Karpas-422 (cell line): ENCODE measurements at places on chromosomes 5 and 9. TPM values are rescaled to one million over a fixed set of nuclear protein-coding genes. Genes with fewer than 3 reads are reported as not detected.

GRCh38 chr5:15234366-15234765 lies 265.6 kb upstream of the FBXL7 start:
- no peak for DNase-seq

DNA sequence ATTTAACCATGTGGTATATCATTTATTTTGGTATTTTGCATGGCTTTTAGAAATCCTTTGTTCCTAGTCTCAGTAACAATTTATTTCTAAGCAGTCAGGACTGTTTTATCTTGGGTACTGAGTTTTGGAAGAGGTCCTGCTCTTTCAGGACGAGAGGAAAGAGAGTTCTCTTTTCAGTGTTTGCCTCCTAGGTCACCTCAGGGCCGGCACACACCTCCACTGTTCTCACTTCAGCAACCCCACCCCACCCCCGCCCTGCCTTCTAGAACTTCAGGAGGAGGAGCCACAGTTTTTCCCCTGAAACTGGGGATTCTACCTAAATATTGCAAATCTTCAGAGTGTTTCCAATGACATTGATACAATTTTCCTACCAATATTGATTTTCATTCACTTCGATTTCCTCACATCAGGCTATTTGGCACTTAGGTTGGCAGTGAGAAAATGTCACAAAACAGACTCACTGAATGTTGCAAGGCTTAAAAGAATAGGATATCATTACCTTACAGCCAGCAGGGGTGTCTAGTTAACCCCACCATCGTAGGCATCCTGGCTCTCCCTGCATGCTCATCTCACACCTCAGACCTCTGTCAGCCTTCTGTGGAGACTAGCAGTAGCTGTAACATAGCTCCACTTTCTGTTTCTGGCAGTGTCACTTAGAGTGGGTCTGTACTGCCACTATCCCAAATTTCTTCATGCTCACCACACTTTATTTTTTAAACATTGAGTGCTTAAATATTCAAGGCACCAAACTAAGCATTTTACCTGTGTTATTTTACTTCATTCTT lies 5.4 kb downstream of the IGIP start:
- no peak for DNase-seq

DNA sequence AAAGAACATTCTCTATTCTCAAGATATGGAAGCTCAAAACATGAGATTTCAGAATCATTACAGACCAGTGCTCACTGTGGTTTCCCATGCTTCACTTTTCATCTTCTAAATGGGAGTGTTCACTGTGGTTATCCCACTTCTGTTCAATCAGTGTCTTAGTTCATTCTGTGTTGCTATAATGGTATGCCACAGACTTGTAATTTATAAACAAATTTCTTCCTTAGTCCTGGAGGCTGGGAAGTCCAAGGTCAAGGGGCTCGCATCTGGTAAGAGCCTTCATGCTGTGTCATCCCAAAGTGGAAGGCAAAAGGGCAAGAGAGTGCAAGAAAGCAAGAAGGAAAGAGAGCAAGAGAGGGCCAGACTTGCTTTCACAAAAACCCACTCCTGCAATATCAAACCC lies 146.3 kb downstream of the TTC39B start:
- DNase-seq, result no peak

- no peak for DNase-seq
Observed at GRCh38 chr5:158737536-158738027, 362.1 kb downstream of the EBF1 start.

GRCh38 chr5:177388521-177389052 lies 4.4 kb downstream of the SLC34A1 start:
- no peak for DNase-seq

- no peak for DNase-seq
Observed at GRCh38 chr5:93658044-93658443, 75.0 kb downstream of the NR2F1 start.

GRCh38 chr5:141875022-141875740 lies 3.0 kb downstream of the PCDH1 start:
- no peak for DNase-seq

DNA sequence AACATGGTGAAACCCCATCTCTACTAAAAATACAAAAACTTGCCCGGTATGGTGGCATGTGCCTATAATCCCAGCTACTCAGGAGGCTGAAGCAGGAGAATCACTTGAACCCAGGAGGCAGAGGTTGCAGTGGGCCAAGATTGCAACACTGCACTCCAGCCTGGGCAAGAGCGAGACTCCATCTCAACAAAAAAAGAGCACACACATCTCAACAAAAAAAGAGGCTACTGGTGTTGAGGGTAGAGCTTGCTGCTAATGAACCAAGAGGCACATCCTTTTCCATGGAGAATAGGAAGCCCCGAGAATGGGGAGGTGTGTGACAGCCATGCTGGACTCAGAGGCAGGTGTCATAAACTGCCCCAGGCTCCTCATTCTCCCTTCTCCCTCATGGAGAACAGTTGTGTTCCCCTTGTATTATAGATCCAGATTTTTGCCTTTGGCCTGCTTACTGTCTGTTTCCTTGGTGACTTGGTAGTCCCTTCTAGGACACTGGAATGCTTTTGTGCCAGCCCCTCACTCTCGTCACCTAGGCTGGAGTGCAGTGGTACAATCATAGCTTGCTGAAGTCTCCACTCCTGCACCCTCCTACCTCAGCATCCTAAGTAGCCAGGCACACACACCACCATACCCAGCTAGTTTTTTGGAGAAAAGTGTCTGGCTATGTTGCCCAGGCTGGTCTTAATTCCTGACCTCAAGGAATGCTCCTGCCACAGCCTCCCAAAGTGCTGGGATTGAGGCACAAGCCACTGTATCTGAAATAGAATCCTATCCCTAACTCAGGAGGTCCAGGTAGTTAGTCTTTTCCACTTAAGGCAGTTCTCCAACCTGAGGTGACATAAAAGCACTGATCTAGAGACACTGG lies 5.1 kb downstream of the RPL12 start:
- peak; percentile 69 for DNase-seq

GRCh38 chr5:80037366-80037765 lies 2.2 kb downstream of the THBS4 start:
- peak; percentile 92 for DNase-seq

- no peak for DNase-seq
Observed at GRCh38 chr5:93674866-93675459, 66.4 kb downstream of the POU5F2 start.

- DNase-seq, result no peak
Observed at GRCh38 chr9:116466271-116467235, 220.6 kb upstream of the TRIM32 start.

DNA sequence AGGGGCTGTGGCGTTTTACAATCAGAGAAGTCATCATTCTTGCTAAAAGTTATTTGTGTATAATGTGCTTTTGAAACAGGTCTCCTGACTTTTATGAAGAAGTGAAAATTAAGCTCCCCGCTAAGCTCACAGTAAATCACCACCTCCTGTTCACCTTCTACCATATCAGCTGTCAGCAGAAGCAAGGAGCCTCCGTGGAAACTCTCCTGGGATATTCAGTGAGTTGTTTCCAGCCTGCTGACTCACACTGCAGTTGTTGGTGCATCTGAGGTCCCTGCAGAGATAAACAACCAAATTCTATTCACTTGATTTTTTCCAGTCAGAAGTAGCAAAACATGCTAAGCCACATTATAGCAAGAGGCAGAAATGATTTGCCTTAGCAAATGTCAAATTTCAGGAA lies 156.7 kb downstream of the DOCK8 start:
- DNase-seq, result no peak

DNA sequence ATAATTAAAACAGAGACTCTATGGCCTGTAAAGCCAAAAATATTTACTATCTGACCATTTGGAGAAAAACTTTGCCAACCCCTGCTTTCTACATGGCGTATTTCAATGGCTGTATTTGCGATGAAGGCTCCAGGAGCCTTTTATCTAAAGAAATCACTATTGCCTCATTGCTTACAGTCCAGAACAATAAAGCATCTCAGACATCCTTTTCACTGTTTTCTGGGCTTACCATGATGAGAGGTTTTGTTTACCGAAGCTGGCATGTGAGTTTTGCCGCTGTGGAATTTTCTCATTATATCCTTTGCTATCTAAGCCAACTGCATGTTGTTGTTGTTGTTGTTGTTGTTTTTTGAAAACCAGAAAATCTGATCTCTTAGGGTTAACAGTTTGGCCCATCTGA lies 13.9 kb downstream of the PALM2AKAP2 start:
- no peak for DNase-seq

DNA sequence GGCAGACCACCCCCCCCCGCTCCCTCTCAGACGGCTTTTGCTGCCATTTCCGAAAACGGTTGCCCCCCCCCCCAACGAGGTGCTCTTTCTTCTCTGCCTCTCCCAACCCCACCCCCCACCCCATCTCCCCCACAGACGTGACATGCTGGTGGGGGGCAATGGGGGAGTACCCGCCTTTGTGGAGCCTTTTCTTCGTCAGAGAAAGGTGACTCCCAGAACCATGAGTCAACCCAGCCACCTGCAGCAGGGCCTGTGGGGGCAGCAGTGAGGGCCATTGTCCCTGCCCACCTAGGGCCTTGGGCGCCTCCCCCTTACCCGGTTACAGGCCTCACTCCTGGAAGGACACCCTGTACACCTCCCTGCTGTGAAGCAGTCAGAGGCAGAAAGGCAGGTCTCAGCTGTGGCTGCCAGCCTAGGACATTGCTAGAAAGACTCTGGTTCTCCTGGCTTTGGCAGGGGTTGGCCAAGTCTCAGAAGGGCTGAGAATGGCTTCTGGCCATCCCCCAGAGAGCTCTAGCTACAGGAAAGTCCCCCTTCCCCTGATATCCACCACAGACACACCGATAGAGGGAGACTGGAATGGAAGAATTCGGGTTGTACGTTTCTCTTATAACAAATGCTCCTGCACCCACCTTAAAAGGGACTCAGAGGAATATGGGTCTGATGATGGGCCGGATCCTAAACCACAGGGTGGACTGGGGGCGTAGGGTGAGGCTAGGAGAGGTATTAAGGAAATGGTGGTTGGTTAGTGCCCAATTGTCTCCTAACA lies 2.2 kb downstream of the DNAJB5 start:
- peak; percentile 55 for DNase-seq

- DNase-seq, result no peak
Observed at GRCh38 chr9:114791736-114792135, 14.1 kb downstream of the TNFSF15 start.

- DNase-seq, result no peak
Observed at GRCh38 chr5:34857161-34857560, 18.2 kb downstream of the TTC23L start.

DNA sequence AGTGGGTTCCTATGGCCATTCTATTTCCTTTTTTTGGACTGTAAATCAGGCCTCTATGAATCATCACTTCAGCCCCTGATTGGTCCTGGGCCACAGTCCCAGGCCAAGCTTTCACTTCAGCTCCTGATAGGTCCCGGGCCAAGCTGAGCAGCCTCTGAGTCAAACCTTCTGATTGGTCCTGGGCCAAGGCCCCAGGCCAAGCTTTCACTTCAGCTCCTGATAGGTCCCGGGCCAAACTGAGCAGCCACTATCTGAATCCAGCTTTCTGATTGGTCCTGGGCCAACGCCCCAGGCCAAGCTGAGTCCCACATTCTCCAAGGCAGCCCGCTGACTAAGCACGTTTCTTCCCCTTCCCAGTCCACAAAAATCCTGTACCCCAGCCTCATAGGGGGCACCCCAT lies 1972.9 kb upstream of the ACO1 start:
- DNase-seq, result no peak

- DNase-seq, result no peak
Observed at GRCh38 chr5:180395540-180396274, 42.6 kb upstream of the GFPT2 start.

- no peak for DNase-seq
Observed at GRCh38 chr9:20620650-20621470, 1.4 kb downstream of the MLLT3 start.

GRCh38 chr9:73231203-73231602 lies 79.5 kb downstream of the ANXA1 start:
- DNase-seq, result no peak

DNA sequence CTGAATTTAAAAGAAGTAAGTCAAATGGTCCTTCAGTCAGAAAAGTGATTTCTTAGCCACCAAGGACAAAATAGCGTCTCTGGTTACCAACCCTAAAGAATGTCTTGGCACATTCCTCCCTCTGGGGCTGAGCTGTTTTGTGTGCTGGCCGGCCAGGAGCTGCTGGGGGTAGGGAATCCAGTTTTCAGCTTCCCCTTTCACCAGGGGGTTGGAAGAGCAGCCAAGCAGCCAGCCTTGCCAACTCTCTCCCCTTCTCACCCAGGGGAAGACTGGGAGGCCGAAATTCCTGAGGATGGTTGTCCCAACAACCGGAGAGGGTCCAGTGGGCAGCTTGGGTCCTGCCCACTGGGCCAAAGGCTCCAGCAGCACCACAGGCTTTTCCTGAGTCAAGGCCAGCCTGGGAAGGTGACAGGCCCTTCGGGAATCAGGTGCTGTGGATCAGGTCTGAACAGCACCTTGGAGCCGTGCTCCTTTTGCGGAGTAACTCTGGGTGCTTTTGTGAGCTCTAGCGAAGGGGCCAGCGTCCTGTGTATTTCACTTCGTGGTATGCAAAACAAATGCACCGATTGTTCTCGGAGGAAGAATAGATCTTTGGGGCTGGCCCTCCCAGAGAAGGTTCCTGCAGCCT lies 4.2 kb downstream of the WWC1 start:
- no peak for DNase-seq

DNA sequence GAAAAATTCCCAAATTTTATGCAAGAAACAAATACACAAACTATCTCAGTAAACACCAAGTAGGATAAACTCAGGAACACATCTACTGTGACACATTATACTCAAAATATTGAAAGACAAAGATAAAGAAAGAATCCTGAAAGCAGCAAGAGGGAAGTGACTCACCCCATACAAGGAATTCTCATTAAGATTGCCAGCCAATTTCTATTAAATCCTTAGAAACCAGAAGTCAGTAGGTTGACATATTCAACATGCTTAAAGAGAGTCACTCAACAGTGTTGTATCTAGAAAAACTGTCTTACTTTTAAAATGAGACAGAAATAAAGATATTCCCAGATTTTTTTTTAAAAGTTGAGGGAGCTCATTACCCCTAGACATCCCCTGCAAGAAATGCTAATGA lies 15.5 kb downstream of the SPATA31E1 start:
- DNase-seq, result no peak

The BTNL8 gene
- total RNA-seq, result not detected in 2 replicates

The CXCL14 gene
- not detected in 2 replicates for total RNA-seq

The TMEM232 gene
- total RNA-seq, result 4.2 and 4.3 TPM in 2 replicates

The GFI1B gene
- total RNA-seq, result 6.0 and 6.5 TPM in 2 replicates

The PDCD1LG2 gene
- not detected in 2 replicates for total RNA-seq

The IL4 gene
- not detected in 2 replicates for total RNA-seq

The SLF1 gene
- total RNA-seq, result 24.4 and 26.3 TPM in 2 replicates

The PCDHA10 gene
- not detected in 2 replicates for total RNA-seq

The SEC16A gene
- 21.5 and 26.6 TPM in 2 replicates for total RNA-seq

The CTSV gene
- 0.22 and 6.5 TPM in 2 replicates for total RNA-seq

The ARSK gene
- 5.6 and 8.8 TPM in 2 replicates for total RNA-seq

The PCDHA8 gene
- not detected in 2 replicates for total RNA-seq

The GRM6 gene
- not detected in 2 replicates for total RNA-seq
